Lower leg skin (tissue), 4 donors: ENCODE measurements at places on chromosomes 6 and 20.

- DNase-seq: no peak
Observed at GRCh38 chr20:31596831-31597480, 8.1 kb upstream of the ID1 start.

DNA sequence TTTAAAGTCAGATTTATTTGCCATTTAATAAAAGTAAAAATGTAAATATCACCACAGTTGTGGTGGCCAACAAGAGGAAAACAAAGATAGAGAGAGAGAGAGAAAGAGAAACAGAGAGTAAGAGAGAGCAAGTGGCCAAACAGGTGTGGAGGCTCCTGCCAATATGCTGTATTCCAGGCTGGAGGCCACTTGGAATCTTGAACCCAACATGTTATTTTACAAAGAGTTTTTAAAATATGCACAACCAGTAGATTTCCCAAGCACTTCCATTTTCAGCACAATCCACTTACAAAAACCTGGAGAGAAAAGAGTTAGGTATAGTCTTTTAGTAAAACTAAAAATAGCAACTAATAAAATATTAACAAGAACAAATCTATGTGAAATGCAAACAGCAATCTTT, 1323.1 kb upstream of the CITED2 start:
- DNase-seq: no peak

- no peak for DNase-seq
Observed at GRCh38 chr20:31497838-31498540, 16.3 kb upstream of the HM13 start.

- DNase-seq: no peak
Observed at GRCh38 chr20:38321959-38322598, 18.1 kb downstream of the BPI start.

DNA sequence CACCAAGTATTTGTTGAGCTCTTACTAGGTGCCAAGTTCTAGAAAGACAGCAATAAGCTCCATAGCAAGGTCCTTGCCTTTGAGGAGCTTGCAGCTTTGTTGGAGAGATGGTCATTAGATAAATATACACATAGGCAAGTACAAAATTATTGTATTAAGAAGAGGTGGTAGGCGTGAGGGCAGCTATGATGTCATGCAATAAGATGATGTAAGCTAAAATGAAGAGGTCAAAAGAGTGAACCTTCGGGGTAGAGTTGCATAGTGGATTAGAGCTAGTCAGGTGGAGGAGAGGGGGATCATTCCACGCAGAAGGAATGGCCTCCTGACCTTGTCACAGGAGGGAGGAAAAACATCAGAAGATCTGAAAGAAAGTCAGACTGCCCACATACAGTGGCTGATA, 141.9 kb upstream of the PCSK2 start:
- DNase-seq: no peak

GRCh38 chr6:95093154-95093553, 484.2 kb upstream of the MANEA start:
- DNase-seq: no peak

- DNase-seq: no peak
Observed at GRCh38 chr6:15480525-15480924, 182.3 kb downstream of the DTNBP1 start.

DNA sequence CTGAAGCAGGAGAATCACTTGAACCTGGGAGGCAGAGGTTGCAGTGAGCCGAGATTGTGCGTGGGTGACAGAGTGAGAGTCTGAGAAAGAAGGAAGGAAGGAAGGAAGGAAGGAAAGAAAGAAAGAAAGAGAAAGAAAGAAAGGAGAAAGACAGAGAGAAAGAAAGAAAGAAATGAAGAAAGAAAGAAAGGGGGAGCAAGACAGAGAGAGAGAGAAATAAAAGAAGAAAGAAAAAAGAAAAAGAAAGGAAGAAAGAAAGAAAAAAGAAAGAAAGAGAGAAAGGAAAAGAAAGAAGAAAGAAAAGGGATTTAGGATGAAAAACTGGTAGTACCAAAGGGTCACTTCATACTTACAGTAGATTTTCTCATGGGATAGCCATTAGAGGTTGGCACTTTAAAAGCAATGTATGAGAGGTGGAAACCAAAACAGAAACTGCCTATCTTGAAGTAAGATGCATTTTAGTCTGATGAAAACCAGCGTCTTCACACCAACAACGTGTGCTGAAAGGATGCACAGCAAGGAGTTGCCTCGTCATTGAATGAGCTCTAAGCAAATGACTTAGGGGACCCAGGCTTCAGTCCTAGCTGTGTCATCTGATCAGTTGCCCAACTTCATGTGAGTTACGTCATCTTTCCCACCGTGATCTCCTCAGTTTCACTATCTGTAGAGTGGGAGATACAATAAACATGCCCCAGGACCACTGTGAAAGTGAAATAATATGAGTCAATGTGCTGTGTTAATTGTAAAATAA, 133.9 kb upstream of the NEDD9 start:
- no peak for DNase-seq

GRCh38 chr20:4435225-4435624, 286.5 kb upstream of the PRND start:
- no peak for DNase-seq

GRCh38 chr6:4922488-4923037, 81.3 kb downstream of the RPP40 start:
- no peak for DNase-seq

- DNase-seq: no peak
Observed at GRCh38 chr6:56663344-56663743, 20.7 kb upstream of the DST start.

GRCh38 chr6:133973109-133973971, 20.3 kb downstream of the TBPL1 start:
- no peak for DNase-seq

DNA sequence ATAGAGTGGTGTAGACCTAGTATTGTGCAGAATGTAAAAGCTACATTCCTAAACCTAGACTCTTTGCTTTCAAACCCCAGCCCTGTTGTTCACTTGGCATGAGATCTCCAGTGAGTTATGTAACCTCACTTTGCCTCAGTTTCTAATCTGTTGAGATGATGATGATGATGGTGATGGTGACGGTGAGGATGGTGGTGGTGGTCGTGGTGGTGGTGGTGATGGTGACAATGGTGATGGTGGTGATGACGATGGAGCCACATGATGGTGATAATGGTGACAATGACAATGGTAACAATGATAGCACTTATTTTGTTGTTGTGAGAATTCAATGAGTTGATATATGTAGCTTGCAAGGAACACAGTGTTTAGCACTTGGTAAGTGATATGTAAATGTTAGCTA, 80.3 kb downstream of the FAXC start:
- DNase-seq: no peak

GRCh38 chr20:33859751-33860150, 48.6 kb downstream of the CHMP4B start:
- DNase-seq: no peak

DNA sequence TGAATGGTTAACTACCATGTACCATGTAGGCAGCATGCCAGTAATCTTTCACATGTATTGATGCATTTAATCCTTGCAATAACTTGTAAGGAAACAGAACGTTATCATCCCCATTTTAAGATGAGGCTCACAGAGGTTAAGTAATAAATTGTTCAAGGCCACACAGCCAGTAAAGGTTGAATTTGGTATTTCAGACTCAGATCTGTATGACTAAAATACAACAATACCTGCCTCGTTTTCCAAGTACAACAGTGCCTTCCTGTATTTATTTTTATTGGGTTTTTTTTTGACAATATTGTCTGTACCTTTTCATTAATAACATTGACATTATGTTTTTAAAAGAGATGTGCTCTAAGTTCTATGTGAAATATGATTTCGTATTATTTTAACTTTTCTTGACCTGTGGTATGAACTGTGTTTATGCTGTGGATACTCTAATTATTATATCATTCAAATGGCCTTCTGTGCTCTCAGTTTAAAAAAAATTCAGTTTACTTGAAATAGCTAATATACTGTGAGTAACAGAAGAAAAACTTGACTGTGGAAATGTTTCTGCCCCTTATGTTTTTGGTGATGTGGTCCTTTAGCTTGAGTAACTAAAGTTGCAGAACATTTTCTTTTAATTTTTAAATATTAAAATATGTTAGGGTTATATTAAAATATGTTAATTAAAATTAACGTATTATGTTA, 39.7 kb downstream of the XRN2 start:
- DNase-seq: no peak

GRCh38 chr6:46491201-46491627, at the start of gene RCAN2:
RCAN2 (minus strand) TSS chr6:46491449.
- peak; percentile 37 for DNase-seq

DNA sequence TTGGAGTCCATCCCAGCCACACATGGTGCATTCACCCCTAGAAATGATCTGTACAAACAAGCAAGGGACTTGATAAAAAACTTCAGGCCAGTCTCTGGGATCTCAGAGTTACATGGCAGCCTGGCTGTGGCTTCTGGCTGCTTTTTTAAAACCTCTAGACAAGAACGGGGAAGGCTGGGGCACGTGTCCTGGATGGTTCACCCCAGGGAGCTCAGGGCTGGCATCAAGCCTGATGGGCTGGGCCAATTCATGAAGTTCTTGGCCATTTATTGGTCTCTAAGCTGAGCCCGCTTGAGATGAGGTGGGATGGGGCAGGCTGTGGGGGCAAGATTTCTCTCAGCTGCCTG, 10.4 kb upstream of the ZFAND3 start:
- peak; percentile 41 for DNase-seq

DNA sequence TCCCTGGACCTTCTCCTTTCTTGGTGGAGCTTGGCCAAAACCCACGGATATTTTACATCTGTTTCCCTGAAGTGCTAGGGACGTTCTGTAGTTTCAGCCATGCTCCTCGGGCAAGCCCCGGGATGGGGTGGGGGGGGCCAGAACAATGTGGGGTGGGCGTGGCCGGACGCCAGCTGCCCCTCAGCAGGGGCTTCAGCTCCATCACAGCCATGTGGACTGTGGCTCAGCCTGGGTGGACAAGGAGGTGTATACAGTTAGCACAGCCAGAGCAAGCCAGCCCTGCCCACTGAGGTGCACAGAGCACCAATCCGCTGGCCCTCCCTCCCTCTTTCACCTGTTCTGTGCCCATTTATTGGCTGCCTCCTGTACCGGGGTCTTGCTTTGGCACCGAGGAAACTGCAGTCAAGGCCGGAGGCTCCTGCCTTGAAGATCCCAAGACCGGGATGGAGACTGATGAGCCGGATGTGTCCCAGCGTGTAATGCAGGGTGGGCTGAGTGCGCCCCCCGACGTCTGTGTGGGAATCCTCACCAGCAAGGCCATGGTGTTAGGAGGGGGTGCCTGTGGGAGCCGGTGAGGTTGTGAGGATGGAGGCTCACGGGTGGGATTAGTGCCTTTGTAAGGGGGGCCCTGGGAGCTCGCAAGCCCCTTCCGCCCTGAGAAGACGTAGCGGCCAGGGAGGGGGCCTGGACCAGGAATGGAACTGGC, 28.0 kb downstream of the FRMD1 start:
- DNase-seq: no peak

DNA sequence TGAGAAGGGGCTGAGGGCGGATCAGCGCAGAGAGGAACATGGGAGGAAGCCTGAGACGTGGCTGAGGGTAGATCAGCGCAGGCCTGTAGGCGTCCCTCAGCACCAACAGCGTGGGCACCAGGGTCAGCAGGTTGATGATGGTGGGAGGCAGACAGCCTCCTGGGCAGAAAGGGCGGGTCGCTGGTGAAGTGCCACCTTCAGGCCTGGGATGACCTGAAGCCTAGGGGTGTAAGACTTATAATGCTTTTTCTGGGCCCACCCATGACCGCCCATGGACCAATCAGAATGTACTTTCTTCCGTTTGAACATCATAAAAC, 462.1 kb downstream of the TBC1D32 start:
- no peak for DNase-seq

DNA sequence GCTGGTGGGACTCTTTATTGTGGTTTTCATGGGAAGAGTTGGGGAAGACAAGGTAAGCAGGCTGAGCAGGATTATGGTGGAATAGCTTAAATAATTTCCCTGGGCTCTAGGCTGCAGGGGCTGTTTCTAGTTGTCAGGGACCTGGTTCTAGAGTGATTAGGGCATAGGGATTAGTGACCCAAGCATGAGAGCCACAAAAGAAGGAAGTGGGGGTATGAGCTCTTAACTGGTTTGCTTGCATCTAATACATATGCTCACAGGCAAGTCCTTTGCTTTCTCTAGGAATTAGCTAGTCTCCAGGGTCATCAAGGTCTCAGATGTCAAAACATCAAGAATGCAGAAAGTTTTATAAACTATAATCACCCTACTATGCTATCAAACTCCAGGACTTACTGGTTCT, 67.5 kb upstream of the NRN1 start:
- no peak for DNase-seq
